ENCODE measurements at places on chromosomes 1 and 21.
A peak's percentile ranks its signal among the peaks of the same experiment; 100 is the strongest.

GRCh38 chr1:28096210-28097099 lies 8.0 kb upstream of the EYA3 start:
- no peak for DNase-seq

DNA sequence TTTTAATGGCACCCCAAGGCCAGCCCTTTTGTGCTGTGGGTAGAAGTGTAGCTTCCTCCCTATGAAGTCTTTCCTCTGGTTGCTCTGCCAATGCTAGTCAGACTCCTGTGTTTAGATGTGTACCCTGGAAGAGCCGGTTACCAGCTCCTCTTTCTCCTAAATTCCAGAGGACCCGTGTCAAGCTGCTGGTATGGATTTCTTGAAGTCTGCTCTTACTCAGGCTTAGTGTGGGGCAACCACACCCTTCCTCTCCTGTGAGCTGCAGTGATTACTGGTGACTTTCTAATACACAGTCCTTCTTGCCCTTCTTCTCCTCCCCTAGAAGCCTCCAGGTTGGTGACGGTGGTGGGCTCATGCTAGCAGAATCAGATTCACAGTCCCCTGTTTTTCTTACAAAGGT lies 74.1 kb upstream of the AKT3 start:
- no peak for DNase-seq

- DNase-seq, result no peak
Measured at GRCh38 chr1:23999156-23999671, 19.1 kb upstream of the SRSF10 start.

GRCh38 chr21:43376478-43376882 lies 50.5 kb downstream of the SIK1 start:
- DNase-seq, result no peak

GRCh38 chr1:37808369-37809319 lies 636 bp upstream of the YRDC start:
- no peak for DNase-seq

GRCh38 chr1:200082329-200082728 lies 54.8 kb downstream of the NR5A2 start:
- no peak for DNase-seq

GRCh38 chr1:166905900-166906299 lies 29.8 kb upstream of the TADA1 start:
- DNase-seq, result no peak

- DNase-seq, result no peak
Measured at GRCh38 chr1:58402444-58402843, 144.1 kb downstream of the OMA1 start.

GRCh38 chr1:11880911-11881748 lies 22.4 kb upstream of the NPPB start:
- DNase-seq, result no peak

DNA sequence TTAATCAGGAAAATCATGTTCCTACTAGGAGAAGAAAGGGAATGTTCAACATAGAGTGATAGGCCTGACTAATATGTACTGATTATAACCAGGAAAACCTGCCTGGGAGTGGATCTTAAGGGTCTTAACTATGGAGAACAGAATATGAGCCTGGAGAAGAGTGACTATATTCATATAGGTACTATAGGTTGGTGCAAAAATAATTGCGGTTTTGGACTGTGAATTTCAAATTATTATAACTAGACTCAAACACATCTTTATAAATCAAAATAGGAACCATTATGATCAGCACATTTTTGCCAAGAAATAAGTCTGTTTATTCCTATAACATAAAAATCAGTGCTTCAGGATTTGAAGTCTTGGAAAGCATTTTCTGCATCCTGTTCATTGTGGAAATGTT lies 189.8 kb upstream of the ADAMTS5 start:
- DNase-seq, result no peak

- DNase-seq, result no peak
Measured at GRCh38 chr1:9128166-9128519, 759 bp downstream of the GPR157 start.

GRCh38 chr1:230504310-230504709 lies 78.2 kb upstream of the PGBD5 start:
- DNase-seq, result no peak

DNA sequence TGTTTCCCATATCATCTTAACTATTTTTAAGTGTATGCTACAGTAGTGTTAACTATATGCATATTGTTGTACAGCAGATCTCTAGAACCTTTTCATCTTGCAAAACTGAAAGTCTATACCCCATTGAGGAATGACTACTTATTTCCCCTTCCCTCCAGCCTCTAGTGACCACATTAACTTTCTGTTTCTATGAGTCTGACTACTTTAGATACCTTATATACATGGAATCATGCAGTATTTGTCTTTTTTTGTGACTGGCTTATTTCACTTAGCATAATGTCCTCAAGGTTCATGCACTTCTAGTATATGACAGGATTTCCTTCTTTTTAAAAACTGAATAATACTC lies 96.5 kb upstream of the BTG3 start:
- no peak for DNase-seq

GRCh38 chr1:154550657-154551056 lies 7.8 kb downstream of the UBE2Q1 start:
- no peak for DNase-seq

- DNase-seq, result no peak
Measured at GRCh38 chr1:172774561-172774960, 115.7 kb downstream of the FASLG start.

GRCh38 chr1:68120136-68120791 lies 69.8 kb upstream of the DIRAS3 start:
- DNase-seq, result peak; percentile 64

GRCh38 chr1:86416343-86416742 lies 7.6 kb upstream of the CLCA2 start:
- DNase-seq, result no peak

GRCh38 chr1:217747156-217747769 lies 116.1 kb downstream of the SPATA17 start:
- no peak for DNase-seq

DNA sequence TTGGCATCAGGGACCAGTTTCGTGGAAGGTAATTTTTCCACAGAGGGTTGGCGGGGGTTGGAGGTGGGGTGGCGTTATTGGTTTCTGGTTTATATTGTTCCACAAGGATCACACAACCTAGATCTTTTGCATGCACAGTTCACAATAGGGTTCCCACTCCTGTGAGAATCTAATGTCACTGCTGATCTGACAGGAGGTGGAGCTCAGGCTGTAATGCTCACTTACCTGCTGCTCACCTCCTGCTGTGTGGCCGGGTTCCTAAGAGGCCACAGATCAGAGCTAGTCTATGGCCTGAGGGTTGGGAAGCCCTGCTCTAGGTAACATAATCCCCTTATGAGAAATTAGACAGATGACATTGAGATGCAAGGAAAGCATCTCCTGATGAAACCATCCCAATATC lies 12.6 kb downstream of the GBP5 start:
- no peak for DNase-seq

GRCh38 chr1:186454981-186455380 lies 5.9 kb downstream of the PDC start:
- no peak for DNase-seq

Data from renal cortex interstitium (tissue), 15 donors.